ENCODE measurements at places on chromosomes 16 and 17.

GRCh38 chr16:67966549-67967182 is 1.8 kb downstream of the SLC12A4 start:
- no peak for DNase-seq

DNA sequence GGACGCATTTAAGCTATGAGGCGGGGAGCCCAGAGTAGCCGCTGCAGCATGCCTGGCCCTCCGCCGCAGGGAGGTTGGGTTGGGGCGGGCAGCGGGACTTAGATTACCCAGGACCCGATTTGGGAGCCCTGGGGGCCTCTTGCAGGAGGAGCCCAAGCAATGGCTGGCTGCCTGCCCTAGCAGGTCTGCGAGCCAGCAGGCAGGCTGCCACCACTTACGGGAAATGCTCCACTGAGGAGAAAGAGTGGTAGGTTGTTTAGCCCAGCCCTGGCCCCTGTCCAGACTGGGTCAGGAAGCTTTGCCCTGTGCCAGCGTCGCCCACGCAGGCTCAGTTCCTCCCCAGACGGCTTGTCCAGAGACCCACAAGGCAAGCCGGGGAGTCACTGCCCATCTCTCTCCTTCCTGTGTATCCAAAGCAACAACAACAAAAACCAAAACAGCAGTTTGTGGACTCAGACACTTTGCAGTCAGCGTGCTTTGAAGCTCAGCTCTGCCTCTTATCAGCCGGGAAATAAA is 10.3 kb upstream of the TVP23A start:
- DNase-seq: no peak

- no peak for DNase-seq
Measured at GRCh38 chr16:24978370-24978914, 36.7 kb downstream of the ARHGAP17 start.

DNA sequence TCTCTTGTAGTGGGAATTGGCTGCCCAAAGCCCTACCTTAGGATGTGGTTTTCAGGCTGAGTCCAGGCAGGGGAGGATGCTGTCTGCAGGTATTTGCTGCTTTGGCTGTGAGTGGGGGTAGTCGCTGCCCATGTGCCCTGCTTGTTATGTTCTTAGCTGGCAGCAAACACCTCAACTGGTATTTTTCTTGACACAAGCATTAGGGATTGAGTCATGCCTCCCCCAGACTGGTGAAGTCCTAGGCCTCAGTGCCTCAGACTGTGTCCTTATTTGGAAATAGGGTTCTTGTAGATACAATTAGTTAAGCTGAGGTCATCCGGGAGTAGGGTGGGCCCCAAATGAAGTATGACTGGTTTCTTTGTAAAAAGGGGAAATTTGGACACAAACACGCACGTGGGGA is 808.3 kb upstream of the EEF2KMT start:
- DNase-seq: no peak

DNA sequence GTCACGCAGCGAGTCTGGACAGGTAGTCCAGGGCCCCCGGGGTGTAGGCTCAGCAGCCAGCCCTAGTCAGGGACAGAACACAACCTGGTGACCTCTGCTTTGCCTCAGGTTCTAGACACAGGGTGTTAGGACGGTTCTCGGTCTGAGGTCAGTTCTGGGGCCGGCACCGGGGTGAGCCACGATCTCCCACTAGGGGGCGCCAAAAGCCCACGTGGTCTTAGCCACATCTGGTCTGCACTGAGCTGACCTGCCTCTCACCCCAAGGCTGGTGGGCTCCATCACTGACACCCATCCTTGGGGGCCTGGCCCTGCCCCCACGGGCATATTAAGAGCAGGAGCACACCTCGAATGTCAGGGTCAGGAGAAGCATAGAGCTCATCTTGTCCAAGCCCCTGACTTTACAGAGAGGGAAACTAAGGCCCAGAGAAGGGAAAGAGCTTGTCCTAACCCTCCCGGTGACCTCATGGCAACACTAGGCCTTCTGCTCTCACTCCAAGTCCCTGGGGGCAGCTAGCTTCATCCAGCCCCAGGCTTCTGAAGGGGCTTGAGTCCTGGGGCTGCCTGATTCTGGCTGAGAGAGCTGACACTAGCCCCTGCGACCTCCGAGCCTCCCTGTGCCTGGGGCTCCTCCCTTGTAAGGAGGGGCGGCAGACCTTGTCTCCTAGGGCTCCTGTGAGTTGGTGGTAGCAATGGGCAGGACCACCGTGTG is 9.0 kb downstream of the SLC5A10 start:
- peak; percentile 69 for DNase-seq

DNA sequence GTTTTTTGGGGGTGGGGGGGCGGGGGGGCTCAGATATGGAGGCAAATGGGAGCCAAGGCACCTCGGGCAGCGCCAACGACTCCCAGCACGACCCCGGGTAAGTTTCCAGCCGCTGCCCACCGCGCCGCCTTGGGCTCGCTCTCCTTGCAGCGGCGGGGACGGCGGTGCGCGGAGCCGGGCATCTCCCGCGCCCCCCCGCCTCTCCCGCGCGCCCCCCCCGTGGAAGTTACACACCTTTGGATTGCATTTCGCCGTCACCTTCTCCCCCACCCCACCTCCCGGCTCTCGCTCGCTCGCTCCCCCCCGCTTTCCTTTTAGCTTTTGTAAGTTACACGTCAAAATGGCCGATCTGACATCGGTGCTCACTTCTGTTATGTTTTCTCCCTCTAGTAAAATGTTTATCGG is 387 bp downstream of the MSI2 start:
- peak; percentile 40 for DNase-seq

DNA sequence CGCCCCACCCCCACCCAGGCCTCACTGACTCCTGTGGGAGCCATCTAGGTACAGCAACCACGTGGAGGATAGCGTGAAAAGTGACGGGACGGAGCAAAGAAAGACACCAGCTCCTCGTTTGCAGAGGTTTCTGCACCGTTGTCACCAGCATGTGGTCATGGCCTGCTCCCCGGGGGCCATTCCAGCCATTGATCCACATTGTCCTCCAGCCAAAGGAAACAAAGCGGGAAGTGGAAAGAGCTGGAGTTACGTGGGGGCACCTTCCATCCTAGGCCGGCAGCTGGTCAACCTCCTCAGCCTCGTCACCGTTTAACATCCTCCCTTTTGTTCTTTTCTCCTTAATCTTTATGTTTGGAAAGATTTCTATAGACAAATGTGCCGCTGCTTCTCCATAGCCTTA is 153.7 kb downstream of the RPTOR start:
- no peak for DNase-seq

DNA sequence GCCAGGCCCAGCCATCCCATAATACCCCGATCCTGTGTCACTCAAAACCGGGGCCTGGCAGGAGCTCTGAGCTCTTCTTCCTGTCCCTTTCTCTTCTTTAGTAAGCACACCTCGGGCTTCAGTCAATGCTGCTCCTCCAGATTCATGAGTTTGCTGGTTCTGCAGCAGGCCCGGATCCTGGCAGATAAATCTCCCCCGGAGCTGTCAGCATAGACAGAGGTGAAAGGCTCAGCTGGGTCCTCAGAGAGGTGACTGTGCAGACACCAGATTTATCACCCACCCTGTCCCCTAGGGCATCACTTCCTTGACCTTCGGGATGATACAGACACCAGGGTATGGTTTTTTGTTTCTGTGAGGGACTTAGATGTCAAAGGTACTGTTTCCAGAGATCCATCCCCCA is 242.5 kb upstream of the N4BP1 start:
- DNase-seq: no peak

DNA sequence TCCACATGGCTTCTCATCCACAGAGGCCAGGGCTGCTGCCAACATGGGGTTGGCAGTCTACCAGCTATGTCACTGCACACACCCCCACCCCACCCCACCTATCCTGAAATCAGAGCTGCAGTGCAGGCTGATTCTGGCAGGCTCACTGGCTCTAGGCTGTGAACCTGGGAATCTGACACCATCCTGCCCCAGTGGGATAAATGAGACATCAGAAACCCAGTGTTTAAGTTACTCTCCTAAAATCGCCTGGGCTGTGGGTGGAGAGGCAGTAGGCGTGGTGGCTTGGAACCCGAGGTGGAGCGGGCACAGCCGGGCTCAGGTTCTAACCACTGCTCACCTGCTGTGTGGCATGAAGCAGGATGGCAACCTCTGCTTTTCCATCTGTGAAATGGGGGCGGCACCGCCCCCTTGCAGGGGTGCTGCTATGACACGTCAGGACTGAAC is 5.6 kb downstream of the SLC38A8 start:
- no peak for DNase-seq

All from activated CD4-positive, alpha-beta T cell treated with anti-CD3 and anti-CD28 coated beads, Interleukin-2, amount 50 U/mL, for 4 hours (primary cell).